Lung (tissue), 17 donors: ENCODE measurements at places on chromosomes 2 and 18. TPM values are rescaled to one million over a fixed set of nuclear protein-coding genes. Genes with fewer than 3 reads are reported as not detected.

DNA sequence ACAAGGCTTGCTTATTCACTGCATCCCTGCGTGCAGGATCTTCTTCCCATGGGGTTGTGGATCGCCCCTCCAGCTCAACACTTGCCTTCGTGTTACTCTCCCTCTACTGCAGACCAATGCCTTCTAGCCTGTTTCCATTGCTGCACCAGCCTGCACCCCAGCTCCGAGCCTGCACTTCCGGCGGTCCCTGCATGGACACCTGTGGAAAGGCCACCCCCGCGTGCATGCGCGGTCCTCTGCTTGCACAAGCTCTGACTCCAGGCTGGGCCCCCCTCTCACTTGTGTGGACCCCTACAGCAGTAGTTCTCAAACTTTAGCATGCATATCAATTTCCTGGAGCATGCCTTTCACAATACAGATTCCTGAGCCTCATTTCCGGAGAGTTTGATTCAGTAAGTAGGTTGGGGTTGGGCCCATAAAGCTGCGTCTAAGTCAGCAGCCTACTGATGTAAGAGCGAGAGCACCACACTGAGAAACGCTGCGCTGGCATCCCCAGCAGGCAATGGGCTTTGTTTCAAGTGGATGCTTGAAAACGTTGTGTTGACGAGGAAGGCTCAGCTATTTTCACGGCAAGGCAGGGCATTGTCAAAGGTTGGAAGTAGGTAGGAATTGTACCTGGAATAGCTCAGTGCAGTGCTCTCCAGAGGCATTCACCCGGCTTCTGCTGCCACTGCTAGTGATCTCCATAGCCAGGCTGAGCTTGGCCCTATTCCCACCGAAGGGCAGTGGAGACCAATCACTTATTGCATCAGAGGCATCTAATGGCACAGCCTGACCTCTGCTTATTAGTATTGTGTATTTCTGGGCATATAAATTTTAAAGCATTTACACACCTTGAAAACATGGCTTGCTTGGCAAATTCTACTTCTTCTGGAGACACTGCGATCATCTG is 32.6 kb downstream of the CREG2 start:
- DNase-seq, result no peak

GRCh38 chr2:125386074-125386473 is 1269.9 kb upstream of the GYPC start:
- DNase-seq, result no peak

- DNase-seq, result no peak
Measured at GRCh38 chr2:72778410-72778809, 47.4 kb downstream of the EXOC6B start.

GRCh38 chr2:171810422-171811244 is 83.4 kb downstream of the SLC25A12 start:
- peak; percentile 94 for DNase-seq

DYSF gene
- total RNA-seq, result 48.3 TPM

GRCh38 chr18:60202708-60203107 is 169.9 kb downstream of the MC4R start:
- no peak for DNase-seq

DNA sequence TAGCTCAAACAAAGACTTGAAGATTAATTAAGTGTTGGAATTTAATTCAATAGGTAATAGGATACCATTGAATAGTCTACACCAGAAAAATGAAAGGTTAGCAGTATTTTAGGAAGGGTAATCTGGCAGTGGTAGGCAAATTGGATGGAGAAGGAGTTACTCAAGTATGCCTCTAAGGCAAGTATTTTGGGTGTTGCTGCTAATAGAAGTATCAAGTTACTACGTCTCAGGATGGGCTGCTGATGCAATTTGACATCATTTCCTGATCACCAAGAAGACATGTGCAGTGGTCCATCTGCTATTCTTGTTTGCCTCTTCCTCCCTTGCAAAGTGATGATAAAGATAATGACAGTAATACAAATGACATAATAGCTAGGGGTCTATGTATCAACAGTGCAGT is 485.3 kb downstream of the TGIF1 start:
- no peak for DNase-seq

GRCh38 chr18:5419601-5420000 is 124.1 kb upstream of the ZBTB14 start:
- no peak for DNase-seq

DNA sequence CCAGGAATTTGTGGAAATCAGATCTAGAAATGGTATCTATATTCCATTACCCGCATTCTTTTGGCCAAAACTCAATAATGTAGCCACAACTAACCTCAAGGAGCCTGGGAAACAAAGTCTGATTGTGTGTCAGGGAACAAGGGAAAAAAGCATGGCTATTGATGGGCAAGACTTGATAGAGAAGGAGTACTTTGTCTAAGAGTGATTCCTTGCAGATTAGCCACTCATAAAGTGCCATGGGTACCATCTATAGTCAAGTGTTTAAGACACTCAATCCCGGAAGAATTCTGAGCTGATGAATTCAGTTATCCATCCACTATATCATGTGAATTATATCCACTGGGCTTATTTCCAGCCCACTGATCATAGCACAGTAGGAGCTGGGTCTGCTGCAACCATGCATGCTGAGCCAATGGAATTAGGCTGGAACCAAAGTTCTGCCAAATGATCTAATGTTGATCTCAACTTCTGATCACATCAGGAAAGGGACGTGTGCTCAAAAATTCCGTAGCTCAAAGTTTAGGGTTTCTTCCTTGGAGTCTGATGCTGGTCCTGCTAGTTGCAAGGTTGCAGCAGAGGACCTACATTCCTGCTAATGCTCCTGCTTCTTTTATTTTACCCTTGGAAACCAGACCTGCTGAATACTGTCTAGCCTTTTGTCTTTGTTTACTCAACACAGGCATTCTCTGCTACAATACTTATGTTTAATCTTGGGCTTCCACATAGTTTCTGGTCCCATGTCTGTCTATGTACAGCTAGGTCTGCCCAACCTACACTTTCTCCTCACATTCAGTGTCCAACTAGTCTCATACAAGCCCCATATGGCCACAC is 629.7 kb downstream of the IRS1 start:
- DNase-seq, result no peak

DNA sequence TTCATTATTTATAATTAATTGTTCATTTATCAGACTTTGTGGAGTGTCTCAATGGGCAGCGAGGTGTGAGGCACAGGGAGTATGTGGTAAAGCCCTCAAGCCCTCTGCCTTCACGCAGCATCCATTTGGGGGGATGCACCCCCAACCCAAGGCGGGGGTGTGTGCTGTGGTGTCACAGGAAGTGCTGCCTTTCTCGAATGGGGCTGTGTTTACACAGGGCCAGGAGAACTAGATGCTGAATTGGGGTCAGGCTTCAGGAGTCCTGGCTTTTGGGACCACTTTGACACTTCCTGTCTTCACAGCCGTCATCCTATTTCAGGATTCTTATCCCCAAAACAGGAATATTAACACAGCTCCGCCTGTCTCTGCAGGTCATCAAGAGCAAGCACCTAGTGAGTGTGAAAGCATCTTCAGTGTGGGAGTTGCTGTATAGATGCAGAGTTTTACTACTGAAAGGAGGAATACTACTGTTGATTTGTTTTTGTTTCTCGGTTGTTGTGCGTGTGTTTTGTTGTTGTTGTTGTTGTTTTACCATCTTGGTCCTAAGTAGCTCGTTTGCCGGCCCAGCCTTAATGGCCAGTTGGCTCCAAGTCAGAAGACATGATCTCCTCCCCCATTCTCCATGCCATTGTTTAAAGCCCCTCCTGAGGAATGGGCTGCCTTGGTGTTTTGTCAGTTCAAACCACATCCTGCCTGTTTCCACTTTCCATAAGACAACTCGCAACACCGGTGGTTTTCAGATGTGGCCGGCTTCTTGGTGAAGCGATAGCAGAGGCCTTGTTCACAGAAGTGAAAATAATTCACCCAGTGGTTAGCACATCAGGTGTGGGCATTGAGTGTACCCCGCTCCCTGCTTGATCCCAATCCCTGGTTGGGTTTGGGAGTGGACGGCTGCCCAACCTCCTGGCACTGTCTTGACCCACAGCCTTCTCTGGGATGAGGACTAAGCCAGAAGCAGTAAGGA is 221.3 kb downstream of the BCL2 start:
- no peak for DNase-seq

STAT4 gene
- total RNA-seq, result 11.5 TPM

- DNase-seq, result peak; percentile 70
Measured at GRCh38 chr18:24014986-24015638, 558 bp downstream of the TTC39C start.
